ENCODE measurements at places on chromosomes 6 and 20.

DNA sequence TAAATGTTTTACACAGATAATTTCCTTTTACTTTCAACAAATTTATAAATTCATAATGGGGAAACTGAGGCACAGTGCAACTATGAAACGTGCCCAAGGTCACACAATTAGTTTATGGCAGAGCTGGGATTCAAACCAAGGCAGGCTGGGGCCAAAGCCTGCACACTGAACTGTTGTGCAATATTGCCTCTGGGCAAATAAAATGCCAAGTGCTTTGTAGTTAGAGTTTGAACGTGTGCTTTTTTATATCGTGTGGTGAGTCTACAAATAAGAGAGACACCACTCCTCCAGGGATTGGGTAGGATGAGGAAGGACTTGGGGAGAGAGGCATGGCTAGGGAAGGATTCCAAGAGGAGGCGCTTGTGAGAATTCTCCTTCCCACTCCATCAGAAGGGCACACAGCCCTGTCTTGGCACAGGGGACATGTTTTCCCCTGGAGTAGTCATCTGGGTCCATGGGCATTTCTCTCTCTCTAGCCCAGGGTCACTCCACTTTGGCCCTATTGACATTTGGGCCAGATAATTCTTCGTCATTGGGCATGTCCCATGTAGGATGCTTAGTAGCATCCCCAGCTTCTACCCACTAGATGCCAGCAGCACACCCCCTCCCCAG, 2.8 kb upstream of the CDH22 start:
- no peak for DNase-seq

- DNase-seq = no peak
Measured at GRCh38 chr20:32224463-32224862, 16.8 kb downstream of the POFUT1 start.

DNA sequence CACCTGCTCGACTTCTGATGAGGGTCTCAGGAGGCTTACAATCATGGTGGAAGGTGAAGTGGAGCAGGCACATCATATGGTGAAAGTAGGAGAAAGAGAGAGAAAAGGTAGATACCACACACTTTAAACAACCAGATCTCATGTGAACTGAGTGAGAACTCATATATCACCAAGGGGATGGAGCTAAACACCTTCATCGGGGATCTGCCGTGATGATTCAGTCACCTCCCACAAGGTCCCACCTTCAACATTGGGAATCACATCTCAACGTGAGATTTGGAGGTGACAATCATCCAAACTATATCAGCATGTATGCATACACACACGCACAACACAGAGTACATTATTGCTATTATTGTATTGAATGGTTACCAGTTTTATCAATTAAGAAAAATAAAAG, 453.3 kb upstream of the NRSN1 start:
- DNase-seq = no peak

DNA sequence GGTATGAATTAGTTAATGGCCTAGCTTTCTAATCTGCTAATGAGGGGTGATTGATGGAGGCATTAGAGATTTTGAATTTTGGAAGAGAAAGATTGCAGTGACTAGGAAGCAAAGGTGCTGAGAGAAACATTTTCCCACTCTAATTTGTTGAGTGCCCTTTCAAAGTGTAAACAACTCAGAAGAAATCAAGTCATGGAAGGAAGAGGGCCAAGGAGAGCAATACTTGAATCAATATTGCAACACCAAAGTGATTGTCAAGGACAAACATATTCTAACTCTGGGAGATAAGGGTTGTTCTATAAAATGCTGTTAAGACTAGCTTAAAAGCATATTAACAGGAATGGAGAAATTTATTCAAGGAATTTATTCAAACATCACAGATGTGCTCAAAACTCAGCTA, 182.7 kb upstream of the FERMT1 start:
- DNase-seq = no peak

- no peak for DNase-seq
Measured at GRCh38 chr20:23450877-23451276, 1.8 kb downstream of the CST11 start.

DNA sequence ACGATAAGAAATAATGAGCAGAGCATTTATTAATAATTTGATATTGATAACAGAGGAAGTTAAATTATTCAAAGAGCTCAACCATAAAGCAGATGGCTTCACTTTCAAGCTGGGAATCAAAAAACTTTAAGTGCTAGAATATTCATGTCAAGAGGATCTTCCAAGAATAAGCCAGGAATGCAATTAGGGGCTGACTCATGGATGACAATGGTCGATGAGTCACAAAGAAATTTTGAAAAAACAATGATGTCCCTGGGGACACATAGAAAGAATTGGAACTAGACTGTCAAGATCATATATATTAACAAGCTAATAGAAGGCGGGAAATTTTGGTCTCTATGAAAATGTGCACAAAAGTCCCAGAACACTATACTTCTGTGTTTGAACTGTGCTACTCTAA, 304.1 kb downstream of the LAMA2 start:
- DNase-seq = no peak

GRCh38 chr6:118712969-118713368, 61.6 kb upstream of the CEP85L start:
- no peak for DNase-seq

DNA sequence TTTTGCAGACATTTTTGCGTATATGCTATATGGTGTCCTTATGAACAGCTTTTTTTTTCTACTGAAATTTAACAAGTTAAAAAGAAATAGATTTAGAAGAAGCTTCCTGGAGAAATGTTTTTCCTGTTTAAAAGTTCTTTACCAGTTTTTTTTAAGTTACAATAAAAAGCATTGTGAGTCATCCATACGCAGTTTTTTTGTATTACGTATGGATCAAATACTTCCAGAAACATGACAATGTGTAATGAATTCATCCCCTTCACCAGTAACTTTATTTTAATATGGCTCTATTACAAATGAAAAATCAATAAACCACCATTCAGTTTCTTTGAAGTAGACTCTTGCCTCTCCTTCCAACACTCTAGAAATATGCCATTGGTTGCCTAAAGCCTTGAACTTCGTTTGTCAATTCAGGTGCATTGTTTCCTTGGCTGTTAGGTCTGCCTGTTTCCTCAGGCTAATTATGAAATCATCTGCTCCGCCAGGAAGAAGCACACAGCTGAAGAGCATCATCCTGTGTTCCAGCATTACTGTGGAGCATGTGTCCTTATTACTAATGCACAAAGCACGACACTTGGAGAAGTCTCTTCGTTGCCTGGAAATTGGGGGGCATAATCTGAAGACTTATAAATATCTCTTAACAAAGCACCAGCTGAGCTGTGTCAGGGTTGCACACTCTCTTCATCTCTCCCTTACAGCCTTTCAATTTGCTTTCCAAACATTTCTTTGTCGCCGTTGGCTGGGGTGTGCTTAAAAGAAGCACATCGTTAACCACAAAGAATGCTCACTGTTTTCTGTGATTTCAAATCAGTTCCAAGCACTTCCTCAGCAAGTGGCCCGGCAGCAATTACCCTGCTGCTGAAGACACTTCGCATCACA, 9.6 kb downstream of the MOXD1 start:
- DNase-seq = no peak

DNA sequence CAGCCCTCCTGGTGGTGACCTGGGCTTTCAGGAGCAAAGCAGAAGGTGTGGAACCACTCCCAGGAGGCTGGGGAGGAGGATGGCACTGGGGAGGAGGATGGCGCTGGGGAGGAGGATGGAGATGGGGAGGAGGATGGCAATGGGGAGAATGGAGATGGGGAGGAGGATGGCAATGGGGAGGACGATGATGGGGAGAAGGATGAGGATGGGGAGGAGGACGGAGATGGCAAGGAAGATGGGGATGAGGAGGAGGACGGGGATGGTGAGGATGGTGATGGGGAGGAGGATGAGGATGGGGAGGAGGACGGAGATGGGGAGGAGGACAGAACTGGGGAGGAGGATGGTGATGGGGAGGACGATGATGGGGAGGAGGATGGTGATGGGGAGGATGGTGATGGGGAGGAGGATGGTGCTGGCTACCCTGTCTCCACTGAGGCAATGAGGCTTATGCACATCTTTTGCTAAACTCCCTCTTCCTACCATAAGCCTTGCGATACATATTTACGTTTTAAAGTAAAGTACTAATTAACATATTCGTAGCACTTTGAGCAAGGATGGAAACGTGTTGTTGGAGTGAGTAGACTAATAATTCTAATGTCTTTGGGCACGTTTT, 7.4 kb downstream of the SMOC2 start:
- no peak for DNase-seq

DNA sequence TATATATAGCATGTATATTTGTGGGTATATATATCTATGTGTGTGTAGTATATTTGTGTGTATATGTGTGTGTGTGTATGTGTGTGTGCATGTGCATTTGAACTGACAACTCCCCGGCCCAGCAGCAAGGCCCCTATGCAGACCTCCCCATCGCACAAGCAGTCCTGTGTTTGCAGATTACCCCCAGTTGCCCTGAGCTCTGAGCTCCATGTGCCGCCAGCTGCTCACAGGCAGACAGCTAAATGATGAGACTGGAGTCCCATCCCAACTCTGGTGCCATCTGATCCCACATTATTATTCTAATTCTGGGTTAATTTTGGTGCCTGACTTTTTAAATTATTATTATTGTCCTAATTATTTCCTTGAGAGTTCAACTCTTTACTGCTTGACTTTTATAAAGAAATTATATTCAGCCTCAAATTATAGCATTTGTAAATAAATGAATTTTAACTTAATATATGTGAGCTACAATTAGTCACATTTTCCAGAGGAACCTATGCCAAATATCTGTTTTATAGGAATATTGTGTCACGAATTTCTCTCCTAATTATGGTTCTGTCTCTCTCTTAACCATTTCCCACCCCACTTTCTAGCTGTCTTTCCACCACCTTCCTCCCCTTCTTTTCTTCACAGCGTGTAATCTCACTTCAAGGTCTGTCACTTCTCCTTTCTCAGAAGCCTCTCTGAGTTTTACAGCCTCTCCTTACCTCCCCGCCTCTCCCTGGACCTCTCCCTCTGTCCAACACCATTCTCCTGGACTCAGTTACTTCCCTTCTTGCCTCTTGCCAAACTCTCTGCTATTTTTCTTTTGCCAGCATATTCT, 90.6 kb upstream of the SYNDIG1 start:
- DNase-seq = no peak

GRCh38 chr20:64225171-64225595, 30.4 kb upstream of the PCMTD2 start:
- DNase-seq = no peak

Measured in activated CD4-positive, alpha-beta T cell treated with anti-CD3 and anti-CD28 coated beads, Interleukin-2, amount 50 U/mL, for 48 hours (primary cell).